ENCODE measurements at places on chromosomes 12 and 14.

DNA sequence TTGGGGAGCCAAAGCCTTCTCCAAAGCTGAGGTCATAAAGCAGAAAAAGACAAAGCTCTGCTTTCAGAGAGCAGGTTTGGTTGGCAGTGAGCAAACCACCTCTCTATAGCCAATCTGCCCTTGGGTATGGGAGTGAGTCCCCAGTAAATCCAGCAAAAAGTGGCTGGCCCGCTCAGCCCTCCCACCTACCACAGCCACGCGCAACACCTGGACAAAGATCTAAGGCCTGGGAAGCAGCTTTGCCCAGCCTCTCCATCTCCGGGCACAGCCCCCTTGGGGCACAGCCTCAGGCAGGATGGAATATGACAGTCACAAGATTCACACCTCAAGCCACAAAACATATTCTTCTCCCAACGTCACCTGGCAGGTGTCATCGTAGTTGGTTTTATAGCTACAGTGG is 211.7 kb upstream of the EEA1 start:
- no peak for DNase-seq

DNA sequence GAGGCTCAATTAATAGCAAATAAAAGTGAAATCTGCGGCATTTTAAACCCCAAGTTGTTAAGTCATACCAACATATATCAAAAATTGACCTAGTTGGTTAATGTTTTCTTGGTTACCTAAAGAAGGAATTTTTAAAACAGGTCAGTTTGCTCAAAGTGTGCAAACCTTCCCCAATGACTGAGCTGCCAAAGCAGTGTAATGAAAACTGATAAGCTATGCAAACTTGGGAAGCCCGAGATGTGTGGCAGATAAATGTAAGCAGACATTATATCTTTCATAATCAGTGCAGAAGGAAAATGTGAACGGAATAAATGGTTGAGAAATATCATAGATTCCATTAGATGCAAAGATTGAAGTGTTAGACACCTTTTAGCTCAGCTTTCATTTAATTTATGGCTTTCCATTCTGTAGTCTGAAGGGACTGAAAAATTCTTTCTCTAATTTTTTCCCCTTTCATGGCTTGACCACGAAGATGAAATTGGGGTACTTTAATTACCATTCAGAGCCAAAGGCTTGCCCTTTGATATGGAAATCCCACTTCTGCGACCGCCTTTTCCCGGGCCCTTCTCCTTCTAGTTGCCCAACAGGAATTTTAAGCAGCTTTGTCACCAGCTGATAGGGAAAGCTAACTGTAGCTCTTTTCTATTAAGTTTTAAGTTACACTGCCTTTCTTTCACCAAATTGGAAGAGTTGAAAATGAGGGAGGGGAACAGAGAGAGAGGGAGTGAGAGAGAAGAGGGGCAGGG is 306.6 kb upstream of the SOX5 start:
- no peak for DNase-seq

GRCh38 chr14:103820908-103821307 is 26.5 kb downstream of the PPP1R13B start:
- DNase-seq, result no peak

GRCh38 chr12:107478881-107479280 is 206.7 kb upstream of the PWP1 start:
- no peak for DNase-seq

DNA sequence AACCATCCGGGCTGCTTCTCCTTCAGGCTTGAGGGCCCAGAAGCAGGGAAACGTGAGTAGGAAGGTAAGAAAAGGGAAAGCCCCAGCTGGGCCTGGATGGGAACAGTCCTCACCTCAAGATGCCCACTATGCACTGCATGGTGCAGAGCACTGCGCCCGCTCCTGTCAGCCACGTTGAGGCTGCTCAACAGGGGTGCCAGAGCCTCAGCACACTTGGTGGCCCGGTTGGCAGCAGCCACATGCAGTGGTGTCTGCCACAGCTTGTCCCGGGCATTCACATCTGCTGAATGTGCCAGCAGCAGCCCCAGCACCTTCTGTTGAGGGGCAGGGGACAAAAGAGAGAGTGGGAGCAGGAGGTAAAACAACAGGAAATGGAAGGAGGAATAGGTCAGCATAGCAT is 2.5 kb downstream of the ANKRD52 start:
- no peak for DNase-seq

DNA sequence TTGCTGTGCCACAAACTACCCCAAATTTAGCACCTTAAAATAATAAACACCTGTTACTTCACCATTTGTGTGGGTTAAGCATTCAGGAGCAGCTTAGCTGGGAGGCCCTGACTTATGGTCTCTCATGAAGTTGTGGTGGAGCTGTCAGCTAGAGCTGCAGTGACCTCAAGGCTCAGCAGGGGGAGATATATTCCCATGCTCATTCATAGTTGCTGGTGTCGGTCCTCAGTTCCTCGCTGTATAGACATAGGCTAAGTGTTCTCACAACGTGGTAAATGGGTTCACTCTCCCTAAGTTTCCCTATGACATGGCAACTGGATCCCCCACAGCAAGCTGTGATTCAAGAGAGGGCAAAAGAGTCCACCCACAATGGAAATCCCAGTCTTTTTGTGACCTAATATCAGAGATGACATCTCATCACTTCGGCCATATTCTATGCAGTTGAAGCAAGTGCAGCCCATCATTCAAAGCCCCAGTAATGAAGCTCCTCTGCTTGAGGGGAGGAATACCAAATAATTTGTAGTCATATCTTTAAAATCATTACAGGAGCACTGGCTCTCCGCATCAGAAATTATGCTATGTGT is 41.1 kb downstream of the PRB3 start:
- peak; percentile 75 for DNase-seq

- no peak for DNase-seq
Measured at GRCh38 chr12:27361372-27361771, 28.7 kb downstream of the BMAL2 start.

- DNase-seq, result no peak
Measured at GRCh38 chr12:41055875-41056577, 132.1 kb upstream of the PDZRN4 start.

DNA sequence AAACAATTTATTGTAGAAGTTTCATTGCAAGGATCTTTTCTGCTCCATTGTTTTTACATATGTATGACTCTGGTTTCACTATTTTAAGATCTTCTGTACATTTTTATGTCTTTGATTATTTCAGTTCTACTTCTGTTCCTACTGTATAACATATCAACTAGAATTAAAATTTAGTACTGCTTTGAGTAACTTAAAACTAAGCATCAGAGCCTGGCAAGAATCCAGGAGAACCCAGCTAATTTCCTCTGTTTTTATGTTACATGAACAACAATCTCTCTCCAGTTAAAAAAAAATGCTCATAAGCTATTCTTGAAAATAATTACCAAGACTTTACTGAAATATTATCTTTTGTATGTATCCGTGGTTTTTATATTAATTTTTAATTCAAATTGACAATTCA is 370.7 kb downstream of the TMTC2 start:
- DNase-seq, result no peak

- DNase-seq, result no peak
Measured at GRCh38 chr12:30882706-30883105, 43.8 kb upstream of the TSPAN11 start.

DNA sequence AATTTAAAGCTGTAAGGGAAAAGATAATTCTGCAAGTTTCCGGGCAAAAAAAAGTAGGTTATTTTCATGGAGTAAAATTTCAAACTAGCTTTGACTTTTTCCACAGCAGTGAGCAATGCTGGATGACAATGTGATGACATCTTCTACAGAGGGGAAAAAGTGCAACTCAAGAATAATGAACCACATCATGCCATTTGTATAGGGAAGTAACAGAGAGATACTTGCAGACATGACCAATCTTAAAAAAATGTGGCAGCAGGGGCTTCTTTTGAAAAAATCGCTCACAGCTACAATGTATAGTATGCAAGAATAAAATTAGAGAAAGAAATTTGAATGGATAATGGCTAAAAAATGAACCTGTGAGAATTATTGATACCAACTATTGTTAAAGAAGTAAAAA is 115.5 kb downstream of the DHRS2 start:
- no peak for DNase-seq

GRCh38 chr12:68028647-68029046 is 39.4 kb downstream of the IFNG-AS1 start:
- DNase-seq, result no peak

DNA sequence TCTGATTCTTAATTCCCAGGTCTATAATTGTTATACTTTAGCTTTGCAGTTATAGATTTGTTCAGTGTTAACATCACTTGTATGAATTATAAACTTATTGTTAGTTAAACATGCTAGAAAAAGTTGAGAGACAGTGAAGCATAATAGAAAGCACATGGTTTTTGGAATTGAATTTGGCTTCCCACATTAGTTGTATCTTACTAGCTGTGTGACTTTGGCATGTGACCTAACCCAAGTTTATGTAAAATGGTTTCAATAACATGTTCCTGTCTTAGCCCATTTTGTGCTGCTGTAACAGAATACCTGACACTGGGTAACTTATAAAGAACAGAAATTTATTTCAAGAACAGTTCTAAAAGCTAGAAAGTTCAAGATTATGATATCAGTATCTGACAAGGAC is 146.3 kb downstream of the PDE3A start:
- DNase-seq, result no peak

Measured in H1 (cell line).